ENCODE measurements at places on chromosomes 4 and X.

GRCh38 chr4:88158489-88159228 is at the start of gene ABCG2:
ABCG2 (minus strand) TSS chr4:88158639; CDS start chr4:88139995, 18,644 bp downstream.
- peak; percentile 29 for DNase-seq

GRCh38 chr4:106056914-106057313 is 161.6 kb downstream of the NPNT start:
- no peak for DNase-seq

GRCh38 chrX:150084496-150085229 is 146.4 kb upstream of the EOLA2 start:
- no peak for DNase-seq

GRCh38 chr4:18578307-18578706 is 556.8 kb upstream of the LCORL start:
- DNase-seq: no peak

GRCh38 chrX:10278716-10279115 is 121.9 kb downstream of the CLCN4 start:
- no peak for DNase-seq

- DNase-seq: no peak
Observed at GRCh38 chr4:10715696-10716095, 31.1 kb upstream of the CLNK start.

GRCh38 chr4:140094438-140095420 is 59.3 kb downstream of the MAML3 start:
- no peak for DNase-seq

DNA sequence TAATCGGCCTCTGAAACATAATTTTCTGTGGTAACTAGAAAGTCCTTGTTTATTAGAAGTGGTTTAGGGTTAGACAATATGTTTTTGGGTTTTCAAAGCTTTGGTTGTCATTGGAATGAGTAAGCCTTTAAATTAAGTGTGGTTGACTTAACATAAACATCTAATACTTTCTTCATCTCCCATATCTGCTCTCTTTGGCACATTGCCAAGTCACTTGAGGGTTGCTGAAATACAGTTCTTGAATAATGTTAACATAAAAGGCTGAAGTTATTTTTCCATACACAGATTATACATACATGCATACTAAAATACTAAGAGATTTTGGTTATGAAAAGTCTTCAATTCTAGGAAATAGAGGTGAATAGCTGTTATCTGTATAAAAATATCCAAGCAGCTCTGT is 241.7 kb upstream of the BMP3 start:
- peak; percentile 2 for DNase-seq

DNA sequence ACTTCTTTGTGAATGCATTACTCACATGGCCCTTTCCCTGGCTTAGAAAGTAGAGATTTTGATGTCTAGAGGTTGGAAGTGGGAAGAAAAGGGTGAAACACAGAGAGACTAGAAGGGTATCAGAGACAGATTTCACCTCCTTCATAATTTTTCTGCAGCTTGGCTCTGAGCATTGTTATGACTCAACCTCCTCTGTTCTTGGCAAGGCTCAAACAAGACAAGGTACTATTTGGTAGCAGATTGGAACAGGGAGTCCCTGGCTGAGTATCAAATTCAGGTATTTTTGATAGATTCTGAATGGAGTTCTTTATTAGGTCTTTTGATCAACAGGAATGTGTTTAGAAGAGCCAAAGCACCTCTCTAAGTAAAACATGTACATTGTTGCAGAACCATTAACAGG is 146.3 kb upstream of the CHRDL1 start:
- DNase-seq: no peak

DNA sequence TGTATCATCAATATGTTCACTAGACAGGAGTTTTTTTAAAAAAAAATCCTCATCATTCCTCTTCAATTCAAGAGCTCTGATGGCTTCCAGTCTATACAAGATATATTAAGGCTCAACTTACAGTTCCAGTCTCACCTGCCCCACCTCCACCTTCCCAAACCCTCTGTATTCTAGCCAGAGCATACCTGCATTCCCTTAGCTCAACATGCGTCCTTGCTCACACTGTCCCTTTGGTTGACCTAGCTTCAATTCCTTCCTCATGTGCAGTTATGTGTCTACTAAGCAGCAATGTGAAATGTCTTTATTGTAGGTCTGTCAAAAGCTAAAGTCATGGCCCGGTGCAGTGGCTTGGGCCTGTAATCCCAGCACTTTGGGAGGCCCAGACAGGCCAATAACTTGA is 10.8 kb downstream of the DHX15 start:
- no peak for DNase-seq

DNA sequence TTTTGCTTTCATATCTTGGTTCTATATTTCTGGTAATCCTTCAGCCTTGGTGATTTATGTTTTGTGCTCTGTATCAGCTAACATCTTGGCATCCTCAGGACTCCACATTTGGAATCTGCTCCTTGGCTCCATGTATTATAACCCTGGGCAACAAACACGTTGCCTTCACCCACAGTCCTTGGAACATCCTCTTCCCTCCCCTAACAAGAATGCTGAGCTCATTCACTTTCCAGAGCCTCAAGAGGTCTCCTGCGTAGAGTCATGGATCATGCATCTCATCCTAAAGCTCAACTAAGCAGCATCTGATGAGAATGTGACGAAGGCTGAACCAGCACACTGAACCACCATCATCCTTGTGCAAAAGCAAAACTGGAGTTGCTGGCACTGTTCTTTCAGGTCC is 60.5 kb upstream of the C1GALT1C1 start:
- no peak for DNase-seq

DNA sequence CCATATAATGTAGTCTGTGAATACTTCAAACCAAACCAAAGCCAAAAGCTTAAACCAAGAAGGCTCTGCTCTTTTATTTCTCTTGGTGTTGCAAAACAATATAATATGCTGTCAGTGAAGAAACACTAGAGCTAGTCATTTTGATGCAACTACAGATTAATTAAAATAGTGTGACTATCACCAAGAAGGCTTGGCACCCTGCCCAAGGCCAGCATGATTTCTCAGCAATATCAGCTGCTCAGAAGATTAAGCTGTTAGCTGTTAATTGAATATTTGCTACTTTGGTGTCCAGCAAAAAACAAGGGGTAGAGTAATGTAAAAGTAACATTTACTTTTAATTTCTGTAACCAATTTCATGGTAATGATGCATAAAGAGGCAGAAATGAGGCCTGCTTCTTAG is 104.9 kb upstream of the PRPS2 start:
- no peak for DNase-seq

DNA sequence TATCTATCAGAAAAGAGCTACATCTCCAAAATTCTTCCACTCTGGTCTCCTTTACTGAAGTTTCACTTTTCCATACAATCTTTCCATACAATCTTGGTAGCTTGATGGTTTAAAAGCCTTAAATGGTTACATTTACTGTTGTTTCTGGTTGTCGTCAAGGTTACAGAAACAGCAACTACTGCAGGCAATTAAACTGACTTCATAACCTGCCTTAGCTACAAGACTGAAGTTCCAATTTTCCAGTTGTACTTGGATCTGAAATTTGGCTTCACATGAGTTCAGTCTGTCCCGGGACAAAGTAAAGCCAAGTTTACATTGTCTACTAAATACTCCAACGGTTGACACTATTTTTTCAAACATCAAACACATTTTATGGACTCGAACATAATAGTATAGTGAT is 326.4 kb downstream of the ANKRD50 start:
- DNase-seq: no peak

GRCh38 chr4:158170691-158171561 is 1.9 kb downstream of the GASK1B start:
- DNase-seq: no peak

GRCh38 chr4:33334416-33334815 is 2614.2 kb downstream of the PCDH7 start:
- no peak for DNase-seq

GRCh38 chrX:109709129-109709631 is 23.9 kb downstream of the ACSL4 start:
- peak; percentile 54 for DNase-seq

- no peak for DNase-seq
Observed at GRCh38 chrX:104435249-104435648, 130.8 kb upstream of the IL1RAPL2 start.

- no peak for DNase-seq
Observed at GRCh38 chr4:86554646-86555045, 39.5 kb upstream of the PTPN13 start.
